Testis (tissue), 5 donors: ENCODE measurements at places on chromosomes 16 and 17. TPM values are rescaled to one million over a fixed set of nuclear protein-coding genes. Genes with fewer than 3 reads are reported as not detected.

Gene CACNG1
- total RNA-seq = not detected

Gene PROCA1
- total RNA-seq = 90.2 TPM

Gene RCVRN
- total RNA-seq = 0.50 TPM

- DNase-seq = no peak
- H3K36me3 ChIP-seq = no peaks in the 10 kb centered on the region
- H3K27me3 ChIP-seq = no peaks in the 10 kb centered on the region
- peaks cover 19% of the 10 kb centered on the region for H3K4me1 ChIP-seq
- no peak overlapping the region for H3K4me3 ChIP-seq
These were observed 55.6 kb upstream of the MAP3K14 start for GRCh38 chr17:45372325-45372869.

- peaks cover 16% of the 10 kb centered on the region for H3K4me1 ChIP-seq
- no peaks in the 10 kb centered on the region for H3K36me3 ChIP-seq
- no peak overlapping the region for H3K27ac ChIP-seq
- no peak overlapping the region for H3K4me3 ChIP-seq
- no peak for DNase-seq
These were observed 1.8 kb upstream of the TENT4B start for GRCh38 chr16:50151322-50151721.

DNA sequence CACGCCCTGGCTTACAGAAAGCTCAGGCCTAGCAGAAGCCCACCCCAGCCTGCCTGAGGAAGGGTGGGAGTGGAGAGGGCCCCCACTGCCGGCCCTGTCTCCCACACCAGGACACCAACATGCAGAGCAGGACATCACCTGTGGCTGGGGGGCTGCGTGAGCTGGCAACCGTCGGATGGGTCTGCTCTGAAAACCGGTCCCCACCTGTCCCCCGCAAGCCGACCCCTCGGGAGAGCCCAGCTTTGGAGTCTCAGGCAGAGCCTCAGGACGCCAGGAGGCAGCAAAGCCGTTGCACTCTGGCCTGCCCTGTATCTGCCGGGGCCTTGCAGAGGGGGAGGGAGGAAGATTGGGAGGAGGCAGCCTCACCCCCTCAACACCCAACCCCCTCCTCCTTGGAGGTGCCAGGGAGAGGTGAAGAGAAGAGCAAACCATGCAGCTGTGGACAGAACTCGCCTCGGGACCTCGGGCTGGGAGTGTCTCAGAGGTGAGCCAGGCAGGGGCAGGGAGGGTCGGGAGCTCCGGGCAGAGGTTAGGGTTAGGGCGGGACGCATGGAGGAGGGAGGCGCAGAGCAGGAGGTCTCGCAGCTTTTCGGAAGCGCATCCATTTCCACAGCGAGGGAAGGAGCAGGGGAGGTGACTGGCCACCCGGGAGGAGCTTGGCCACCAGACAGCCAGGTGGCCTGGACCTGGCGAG, 30.4 kb upstream of the ZC3H18 start:
- no peak overlapping the region for H3K4me3 ChIP-seq
- DNase-seq = no peak
- H3K27ac ChIP-seq = no peak overlapping the region
- no peaks in the 10 kb centered on the region for H3K27me3 ChIP-seq

DNA sequence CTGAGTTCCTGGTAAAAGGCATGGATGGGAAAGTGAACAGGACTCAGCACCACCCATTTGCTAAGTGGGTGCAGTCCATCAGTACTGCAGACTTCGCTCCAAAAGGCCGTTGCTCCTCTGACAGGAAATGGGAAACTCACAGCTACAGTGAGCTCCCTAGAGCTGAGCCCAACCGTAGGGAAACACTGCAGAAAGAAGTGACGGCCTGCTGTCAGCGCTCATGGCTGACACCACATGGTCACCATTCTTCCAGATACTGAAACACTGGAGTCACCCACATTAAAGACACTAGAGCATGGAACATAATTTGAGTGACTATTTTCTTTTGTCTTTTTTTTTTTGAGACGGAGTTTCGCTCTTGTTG, 31.9 kb downstream of the UBE2O start:
- H3K27ac ChIP-seq = no peak overlapping the region
- no peak overlapping the region for H3K4me3 ChIP-seq
- H3K4me1 ChIP-seq = peaks cover 13% of the 10 kb centered on the region

DNA sequence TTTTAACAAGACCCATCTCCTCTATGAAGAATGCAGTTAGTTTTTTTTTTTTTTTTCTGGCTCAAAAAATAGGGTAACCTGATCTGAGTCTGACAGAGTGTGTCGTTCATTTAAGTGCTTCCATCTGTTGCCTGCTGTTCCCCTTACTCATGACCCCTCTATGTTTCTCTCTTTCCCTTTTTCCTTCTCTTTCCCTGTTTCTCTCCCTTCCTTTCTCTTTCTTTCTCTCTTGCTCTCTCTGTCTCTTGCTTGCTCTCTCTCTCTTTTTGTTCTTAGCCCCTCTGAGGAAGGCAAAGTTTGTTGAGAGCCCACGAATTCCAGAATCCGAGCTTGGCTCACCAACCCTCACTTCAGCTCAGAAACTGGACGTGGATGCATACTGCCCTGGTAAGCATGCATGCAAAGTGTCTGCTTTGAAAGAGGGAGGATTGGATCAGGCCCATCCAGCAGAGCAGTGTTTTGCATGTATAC, 185.0 kb downstream of the TANC2 start:
- H3K27ac ChIP-seq = no peak overlapping the region
- H3K4me3 ChIP-seq = no peak overlapping the region
- no peaks in the 10 kb centered on the region for H3K36me3 ChIP-seq
- DNase-seq = no peak
- no peaks in the 10 kb centered on the region for H3K27me3 ChIP-seq
- no peaks in the 10 kb centered on the region for H3K4me1 ChIP-seq

DNA sequence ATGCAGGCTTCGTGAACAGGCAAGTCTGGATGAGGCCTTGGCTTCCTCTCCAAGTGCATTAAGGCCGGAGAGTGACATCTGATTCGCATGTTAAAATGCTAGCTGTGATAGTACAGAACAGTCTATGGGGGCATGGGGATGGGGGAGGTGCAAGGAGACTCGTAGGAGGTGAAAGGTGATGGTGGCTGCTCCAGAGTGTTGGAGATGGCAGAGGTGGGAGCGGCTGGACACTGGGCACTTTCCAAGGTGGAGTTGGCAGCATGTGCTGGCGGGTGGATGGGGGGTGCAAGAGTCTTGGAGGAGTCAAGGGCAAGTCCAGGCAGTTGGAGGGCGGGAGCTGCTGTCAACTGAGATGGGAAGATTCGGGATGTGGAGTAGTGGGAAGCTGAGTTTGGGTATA, 350.9 kb upstream of the TNRC6C start:
- DNase-seq = no peak
- H3K4me1 ChIP-seq = peaks cover 11% of the 10 kb centered on the region
- no peak overlapping the region for H3K27ac ChIP-seq
- H3K36me3 ChIP-seq = no peaks in the 10 kb centered on the region

DNA sequence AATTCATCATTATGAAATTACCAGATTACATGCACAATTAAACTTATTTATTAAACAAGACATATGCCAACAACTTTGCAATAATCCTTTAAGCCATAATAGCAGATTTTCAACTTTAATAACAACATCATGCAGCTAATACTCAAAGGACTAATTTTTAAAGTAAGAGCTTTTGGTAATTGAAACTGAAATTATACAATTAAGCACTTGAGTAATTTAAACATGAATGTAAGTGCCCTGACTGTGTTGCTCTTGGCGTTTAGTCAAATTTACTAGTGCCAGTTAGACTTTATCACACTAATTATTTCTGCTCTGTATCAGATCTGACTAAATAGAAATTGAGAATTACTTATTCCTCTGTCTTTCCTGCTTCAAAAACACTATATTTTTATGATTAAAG, 46.8 kb upstream of the PSMD7 start:
- H3K4me3 ChIP-seq = no peak overlapping the region
- H3K4me1 ChIP-seq = no peaks in the 10 kb centered on the region
- no peak overlapping the region for H3K27ac ChIP-seq
- no peaks in the 10 kb centered on the region for H3K27me3 ChIP-seq
- no peaks in the 10 kb centered on the region for H3K36me3 ChIP-seq

DNA sequence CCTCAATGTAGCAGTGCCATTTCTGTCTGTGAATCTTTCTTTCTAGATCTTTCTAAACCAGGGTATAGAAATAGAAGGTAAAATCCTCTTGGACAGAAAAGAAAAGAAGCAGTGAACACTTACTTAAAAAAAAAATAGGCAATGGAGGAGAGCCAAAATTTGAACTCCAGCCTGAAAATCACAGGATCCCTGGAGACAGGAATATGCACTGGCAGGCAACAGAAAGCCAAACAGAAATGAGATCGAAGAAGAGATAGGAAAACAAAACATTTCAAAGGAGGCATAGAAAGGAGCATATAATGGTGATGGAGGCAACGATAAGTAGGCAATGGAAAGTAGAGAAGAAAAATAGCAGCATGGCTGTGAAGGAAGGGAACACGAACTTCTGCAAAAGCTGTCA, 253.7 kb upstream of the HSBP1 start:
- H3K36me3 ChIP-seq = no peaks in the 10 kb centered on the region
- DNase-seq = no peak
- no peaks in the 10 kb centered on the region for H3K4me1 ChIP-seq
- H3K27ac ChIP-seq = no peak overlapping the region
- no peaks in the 10 kb centered on the region for H3K27me3 ChIP-seq
- no peak overlapping the region for H3K4me3 ChIP-seq

GRCh38 chr16:72220875-72221629, 49.1 kb upstream of the PMFBP1 start:
- H3K4me3 ChIP-seq = no peak overlapping the region
- no peaks in the 10 kb centered on the region for H3K27me3 ChIP-seq

DNA sequence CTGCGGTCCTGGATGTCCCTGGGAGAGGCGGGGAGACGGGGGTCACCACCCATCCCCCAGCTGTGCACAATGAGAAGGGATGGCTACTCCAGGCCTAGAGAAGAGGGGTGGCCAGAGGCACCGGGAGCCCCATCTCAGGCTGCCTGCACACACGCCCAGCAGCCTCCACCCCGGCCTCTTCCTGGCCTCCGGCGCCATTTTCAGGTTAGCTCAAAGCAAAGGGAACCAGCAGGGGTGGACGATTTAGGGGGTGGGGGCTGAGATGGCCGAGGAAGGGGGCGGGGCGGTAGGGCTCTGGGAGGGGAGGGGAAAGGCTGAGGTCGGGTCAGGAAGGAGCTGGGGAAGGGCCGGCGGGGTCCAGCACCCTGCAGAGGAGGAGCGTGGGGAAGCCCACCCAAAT, 42.8 kb downstream of the SRCIN1 start:
- H3K27me3 ChIP-seq = no peaks in the 10 kb centered on the region
- no peak for DNase-seq
- H3K4me3 ChIP-seq = no peak overlapping the region
- no peaks in the 10 kb centered on the region for H3K36me3 ChIP-seq

DNA sequence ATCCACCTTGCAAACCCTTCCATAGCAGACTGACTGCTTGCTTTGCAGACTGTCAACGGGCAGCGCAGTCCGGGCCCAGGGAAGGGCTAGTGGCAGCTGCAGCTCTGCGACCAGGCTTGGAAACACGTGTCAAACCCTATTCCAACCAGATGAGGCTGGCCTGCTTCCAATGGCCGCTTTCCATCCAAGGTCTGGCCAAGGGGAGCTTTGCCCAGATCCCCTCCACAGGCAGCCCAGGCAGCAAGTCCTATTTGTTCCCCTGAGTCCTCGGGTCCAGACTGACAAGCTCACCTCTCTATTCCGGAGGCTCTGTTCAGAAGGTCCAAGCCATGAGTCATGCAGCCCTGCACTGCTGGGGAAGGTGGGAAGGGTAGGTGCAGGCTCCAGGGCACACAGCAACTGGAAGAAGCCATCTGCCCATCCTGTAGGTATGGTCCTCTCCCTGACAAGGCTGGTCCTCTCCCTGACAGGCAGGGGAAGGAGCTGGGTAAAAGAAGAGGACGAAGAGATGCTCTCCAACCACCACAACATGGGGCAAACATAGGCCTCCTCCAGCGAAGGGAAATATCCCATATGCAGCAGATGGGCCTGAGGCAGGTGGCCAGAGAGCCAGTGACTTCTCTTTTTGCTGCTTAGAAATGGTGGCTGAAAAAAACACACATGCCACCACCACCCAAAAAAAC, 22.6 kb upstream of the AXIN2 start:
- H3K4me3 ChIP-seq = no peak overlapping the region
- no peaks in the 10 kb centered on the region for H3K36me3 ChIP-seq
- no peak for DNase-seq
- H3K27me3 ChIP-seq = no peaks in the 10 kb centered on the region
- H3K4me1 ChIP-seq = no peaks in the 10 kb centered on the region
- H3K27ac ChIP-seq = no peak overlapping the region

GRCh38 chr17:36689089-36689667, 87.8 kb downstream of the MRM1 start:
- H3K4me3 ChIP-seq = no peak overlapping the region
- H3K4me1 ChIP-seq = no peaks in the 10 kb centered on the region
- no peaks in the 10 kb centered on the region for H3K27me3 ChIP-seq
- H3K36me3 ChIP-seq = no peaks in the 10 kb centered on the region

- H3K36me3 ChIP-seq = no peaks in the 10 kb centered on the region
- no peaks in the 10 kb centered on the region for H3K4me1 ChIP-seq
- no peaks in the 10 kb centered on the region for H3K27me3 ChIP-seq
- DNase-seq = no peak
- H3K4me3 ChIP-seq = no peak overlapping the region
These were observed 108.4 kb downstream of the OR1D5 start for GRCh38 chr17:2954898-2955445.

DNA sequence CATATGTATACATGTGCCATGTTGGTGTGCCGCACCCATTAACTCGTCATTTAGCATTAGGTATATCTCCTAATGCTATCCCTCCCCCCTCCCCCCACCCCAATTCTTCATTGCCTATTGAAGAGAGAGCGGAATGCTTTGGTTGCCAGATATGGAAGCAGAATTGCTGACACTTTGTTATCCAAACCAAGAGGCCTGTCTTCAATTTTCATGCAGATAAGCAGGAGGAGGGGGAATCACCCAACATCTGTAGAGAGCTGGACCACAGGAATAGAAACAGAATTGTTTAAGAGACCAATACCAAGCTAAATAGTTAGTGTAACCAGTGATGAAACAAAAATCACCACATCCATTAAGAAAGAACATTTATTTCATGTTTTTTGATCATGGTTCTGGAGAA, 7.1 kb downstream of the ASPA start:
- no peak overlapping the region for H3K4me3 ChIP-seq
- DNase-seq = no peak
- H3K27ac ChIP-seq = no peak overlapping the region
- H3K27me3 ChIP-seq = no peaks in the 10 kb centered on the region

- no peaks in the 10 kb centered on the region for H3K4me1 ChIP-seq
- no peak overlapping the region for H3K27ac ChIP-seq
- H3K4me3 ChIP-seq = no peak overlapping the region
- DNase-seq = no peak
- no peaks in the 10 kb centered on the region for H3K36me3 ChIP-seq
- H3K27me3 ChIP-seq = no peaks in the 10 kb centered on the region
These were observed 29.1 kb upstream of the ZNF469 start for GRCh38 chr16:88353691-88354090.
